ENCODE measurements at places on chromosomes 7 and 10.

- no peak for DNase-seq
These were observed 146.5 kb downstream of the SFMBT2 start for GRCh38 chr10:7264313-7264756.

- no peak for DNase-seq
These were observed 888.2 kb downstream of the LRMDA start for GRCh38 chr10:76319661-76320060.

DNA sequence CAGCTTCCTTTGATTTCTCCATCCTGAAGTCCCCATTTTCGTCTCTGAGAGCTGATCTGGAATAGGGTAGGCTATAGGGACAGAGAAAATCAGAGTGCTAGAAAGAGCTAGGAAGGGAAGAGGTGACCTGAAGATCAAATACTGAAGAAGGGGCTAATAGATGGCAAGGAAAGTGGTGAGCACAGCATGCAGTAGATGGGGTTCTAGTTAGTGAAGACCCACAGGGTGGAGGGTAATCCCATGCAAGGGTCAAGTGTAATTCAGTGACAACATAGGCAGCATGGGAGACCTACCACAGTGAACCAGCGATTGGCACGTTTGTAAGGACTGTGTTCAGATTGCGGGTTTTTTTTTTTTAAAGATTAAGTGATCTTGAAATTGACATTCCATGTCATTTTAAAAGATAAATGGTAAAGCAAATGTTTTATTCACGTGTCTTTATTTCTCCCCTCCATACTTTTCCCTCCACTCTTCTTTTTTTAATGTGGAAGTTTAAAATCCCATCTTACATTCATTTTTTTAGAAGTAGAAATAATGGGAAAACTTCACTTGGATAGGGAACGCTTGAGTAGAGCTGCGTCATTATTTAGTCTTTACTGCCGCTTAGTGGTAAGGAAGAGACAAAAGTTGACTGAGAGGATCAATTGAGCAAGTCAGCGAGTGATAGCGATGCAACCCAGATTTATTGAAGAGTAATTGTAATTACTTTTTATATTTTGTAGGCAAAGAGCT, 21.0 kb upstream of the ABI1 start:
- DNase-seq: peak; percentile 11

DNA sequence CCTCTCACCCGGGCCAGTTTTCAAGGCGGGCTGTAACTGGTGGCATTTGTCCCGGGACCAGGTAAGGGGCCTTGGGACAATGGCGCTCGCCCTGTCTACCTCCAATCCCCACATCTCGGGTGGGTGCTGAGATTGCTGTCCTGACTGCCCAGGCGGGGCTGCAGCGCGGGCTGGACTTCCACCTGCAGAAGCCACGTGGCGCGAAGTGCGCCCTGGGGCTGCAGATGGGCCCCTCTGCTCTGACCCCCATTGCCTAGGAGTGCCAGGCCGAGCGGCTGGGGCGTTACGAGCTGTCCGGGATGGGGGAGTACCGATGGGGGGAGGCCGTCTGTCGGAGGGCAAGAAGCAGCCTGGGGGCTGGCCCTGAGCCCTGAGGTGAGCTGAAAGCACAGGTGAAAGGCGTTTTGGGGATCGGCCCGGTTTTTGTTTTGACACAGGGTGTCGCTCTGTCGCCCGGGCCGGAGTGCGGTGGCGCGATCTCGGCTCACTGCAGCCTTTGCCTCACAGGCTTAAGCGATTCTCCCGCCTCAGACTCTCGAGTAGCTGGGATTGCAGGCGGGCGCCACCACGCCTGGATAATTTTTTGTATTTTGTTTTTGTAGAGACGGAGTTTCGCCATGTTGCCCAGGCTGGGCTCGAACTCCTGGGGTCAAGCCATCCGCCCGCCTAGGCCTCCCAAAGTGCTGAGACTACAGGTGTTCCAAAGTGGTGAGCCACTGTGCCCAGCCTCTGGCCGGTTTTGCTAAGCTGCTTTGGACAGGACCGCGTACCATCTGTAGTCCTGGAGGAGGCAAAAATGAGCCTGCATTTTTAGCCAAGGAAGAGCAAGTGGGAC, at the start of gene SFXN2:
TSS of gene SFXN2 (plus strand) at position 16 of the 835 bp plus-strand sequence. CDS start 12,001 bp downstream, outside the sequence.
- no peak for DNase-seq

GRCh38 chr7:4842319-4843064, 19.3 kb downstream of the PAPOLB start:
- DNase-seq: no peak

DNA sequence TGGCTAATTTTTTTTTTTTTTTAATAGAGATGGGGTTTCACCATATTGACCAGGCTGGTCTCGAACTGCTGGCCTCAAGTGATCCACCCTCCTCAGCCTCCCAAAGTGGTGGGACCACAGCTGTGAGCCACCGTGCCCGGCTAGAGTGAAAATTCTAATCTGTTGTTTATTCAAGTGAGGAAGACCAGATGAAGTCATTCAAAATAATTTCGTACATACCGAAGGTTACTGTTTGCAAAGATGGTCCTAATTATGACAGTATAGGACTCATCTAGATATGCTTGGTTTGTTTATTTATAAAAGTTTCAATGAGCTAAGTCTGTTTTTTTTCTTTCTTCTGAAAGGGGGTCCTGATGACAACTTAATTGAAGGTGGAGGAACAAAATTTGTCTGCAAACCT, 376.8 kb downstream of the EXOC4 start:
- DNase-seq: no peak

DNA sequence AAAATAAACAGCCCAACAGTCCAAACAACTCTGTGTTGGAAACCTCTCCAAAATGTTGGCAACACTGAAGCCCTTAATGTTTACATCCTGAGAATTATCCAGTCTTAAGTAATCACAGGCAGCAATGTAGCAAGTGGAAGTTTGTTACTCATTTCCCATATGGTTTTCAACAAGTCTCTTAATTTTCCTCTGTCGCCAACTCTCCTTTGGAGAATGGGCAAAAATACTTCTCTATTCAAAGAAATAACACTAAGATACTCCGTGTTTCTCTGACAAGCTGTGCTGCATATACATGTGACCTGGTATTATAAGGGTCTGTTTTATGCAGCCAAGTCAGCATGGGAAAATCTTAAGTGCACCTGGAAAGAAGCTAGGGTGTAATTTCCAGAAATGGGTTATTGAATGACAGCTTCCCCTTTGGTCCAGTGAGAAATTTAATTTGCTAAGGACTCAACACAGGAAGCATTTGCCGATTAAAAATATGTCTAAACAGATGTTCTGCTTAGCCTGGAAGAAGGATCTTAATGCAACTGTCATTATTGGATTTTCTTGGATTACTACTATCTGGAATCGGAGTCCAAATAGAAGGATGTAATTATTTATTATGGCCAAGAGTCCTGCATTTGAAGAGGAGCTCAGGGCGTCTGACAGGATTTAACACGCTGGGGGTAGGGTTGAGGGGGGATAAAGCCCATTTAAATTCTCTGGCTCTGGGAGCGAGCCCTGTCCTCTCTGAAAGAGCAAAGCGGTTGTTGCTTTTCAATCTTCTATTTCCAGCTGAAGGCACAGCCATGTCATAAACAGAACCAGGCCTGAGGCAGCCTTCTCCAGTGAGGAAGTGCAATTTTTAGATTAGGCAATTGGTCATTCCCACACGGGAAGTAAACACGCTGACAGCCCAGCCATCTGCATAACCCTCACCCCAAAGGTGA, 73.1 kb downstream of the TLL2 start:
- no peak for DNase-seq

DNA sequence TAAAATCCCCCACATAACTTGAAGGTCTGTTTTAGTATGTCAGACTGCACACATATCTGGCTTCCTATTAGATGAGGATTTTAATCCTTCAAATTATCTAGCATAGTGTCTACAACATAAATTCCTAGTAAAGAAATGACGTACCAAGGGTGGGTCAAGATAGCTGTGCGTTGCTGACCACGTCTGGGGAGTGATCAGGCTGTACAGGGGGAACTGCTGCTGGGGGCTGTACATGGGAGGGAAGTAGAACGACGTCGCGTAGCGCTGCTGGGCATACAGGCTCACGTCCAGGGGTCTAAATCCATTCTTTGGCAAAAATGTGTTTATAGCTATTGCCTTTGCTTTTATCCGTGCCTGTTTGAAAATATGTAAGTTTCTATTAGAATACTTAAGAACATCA, 102.3 kb downstream of the LARP4B start:
- DNase-seq: no peak

DNA sequence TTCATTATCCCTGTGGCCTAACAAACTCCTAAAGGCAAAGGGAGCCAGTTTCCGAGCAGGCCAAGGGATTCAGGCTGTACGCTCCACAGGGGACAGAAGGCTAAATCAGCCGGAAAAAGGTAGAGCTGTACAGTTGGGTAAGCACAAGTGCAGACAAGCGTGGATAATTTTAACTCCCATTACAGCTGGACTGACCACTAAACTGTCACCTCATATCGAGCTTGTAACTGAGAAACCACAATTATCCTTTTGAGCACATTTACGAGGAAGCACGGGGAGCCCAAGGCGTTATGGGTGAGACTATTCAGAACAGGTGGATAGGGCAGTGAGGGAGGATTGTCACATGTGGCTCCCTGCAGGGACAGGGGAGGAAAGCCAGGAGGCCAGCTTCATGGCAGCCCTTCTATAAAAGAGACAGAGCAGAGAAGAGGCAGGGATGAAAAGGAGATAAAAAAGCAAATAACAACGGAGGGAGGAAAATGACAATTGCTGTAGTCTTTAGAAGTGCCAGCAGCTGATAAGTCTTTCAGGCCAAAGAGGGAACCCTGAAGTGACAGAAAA, 288.0 kb downstream of the FGFR2 start:
- peak; percentile 46 for DNase-seq

DNA sequence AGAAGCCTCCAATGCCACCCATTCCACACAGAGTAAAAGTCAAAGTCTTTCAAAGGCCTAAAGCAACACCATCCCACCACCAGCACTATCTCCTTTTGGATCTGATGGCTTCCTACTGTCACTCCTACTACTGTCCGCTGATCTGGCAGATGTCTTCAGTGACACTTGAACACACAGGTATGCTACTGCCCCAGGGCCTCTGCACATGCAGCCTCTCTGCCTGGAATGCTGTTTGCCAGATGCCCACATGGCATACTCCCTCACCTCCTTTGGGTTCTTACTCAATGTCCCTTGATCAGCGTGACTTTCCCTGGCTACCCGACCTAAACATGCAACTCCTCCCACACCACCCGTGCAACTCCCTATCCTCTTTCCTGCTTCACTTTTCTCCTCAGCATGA, 512.4 kb downstream of the KCNMA1 start:
- DNase-seq: no peak
